HT-29 (cell line): ENCODE measurements at places on chromosomes 13 and 19.

DNA sequence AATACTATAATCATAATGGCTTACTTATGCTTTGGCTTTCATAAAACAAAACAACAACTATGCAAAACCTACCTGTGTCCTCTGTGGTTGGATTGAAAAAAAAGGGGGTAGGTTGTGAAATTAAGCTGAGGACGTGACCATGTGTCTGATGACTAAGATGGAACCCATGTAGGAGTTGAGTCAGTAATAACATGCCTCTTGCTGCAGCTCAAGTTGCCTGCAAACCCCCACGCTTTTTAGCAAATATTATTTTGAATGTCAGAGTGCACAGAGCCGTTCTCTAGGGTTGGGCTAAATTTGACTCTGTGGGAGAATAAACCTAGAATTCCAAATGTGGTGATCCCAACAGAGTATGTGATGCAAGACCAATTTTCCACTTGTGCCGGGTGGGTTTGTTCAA lies 209.3 kb downstream of the KCNRG start:
- DNase-seq: no peak

- no peak for DNase-seq
Observed at GRCh38 chr19:3456925-3457527, 23.3 kb downstream of the SMIM24 start.

GRCh38 chr13:33692531-33692930 lies 125.4 kb upstream of the RFC3 start:
- no peak for DNase-seq

DNA sequence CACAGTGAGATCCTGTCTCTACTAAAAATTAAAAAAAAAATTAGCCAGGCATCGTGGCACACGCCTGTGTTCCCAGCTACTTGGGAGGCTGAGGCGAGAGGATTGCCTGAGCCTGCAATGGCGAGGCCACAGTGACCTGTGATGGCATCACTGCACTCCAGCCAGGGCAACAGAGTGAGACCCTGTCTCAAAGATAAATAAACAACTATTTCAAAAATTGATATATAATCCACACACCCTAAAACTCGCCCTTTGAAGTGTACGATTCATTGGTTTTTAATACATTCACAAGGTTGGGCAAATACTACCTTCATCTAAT lies 12.1 kb upstream of the TICAM1 start:
- DNase-seq: no peak

GRCh38 chr19:10603084-10603872 lies 16.2 kb upstream of the AP1M2 start:
- DNase-seq: no peak

DNA sequence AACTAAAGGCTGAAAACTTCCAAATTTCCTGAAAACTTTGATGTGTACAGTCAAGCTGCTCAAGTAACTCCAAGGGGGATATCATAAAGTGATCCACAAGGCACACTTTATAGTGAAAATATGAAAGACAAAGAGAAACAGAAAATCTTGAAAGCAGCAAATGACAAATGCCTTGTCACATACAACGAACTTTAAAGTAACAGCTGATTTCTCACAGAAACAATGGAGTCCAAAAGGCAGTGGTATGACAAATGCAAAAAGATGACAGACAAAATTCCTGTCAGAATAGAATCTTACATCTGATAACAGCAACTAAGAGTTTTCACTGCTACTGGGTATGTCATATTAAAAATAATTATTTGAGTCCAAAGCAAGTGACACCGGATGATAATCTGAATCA lies 1602.3 kb upstream of the PRR20A start:
- DNase-seq: no peak

GRCh38 chr13:46178143-46178542 lies 3.8 kb downstream of the LCP1 start:
- no peak for DNase-seq

GRCh38 chr13:42101821-42102585 lies 53.6 kb downstream of the DGKH start:
- no peak for DNase-seq

DNA sequence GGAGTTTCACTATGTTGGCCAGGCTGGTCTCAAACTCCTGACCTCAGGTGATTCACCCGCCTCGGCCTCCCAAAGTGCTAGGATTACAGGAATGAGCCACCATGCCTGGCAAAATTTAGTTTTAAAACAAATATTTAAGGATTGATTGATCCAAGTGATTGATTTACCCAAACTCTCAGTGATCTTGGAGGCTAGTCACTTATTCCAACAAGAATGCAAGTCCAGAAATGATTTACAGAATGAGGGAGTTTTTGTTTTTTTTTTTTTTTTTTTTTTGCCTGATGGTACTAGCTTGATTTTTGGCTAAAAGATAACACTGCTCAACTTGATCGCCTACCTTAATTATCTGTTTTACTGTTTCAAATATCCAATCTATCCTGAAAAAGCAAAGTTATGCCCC lies 5.7 kb upstream of the TEX26 start:
- DNase-seq: no peak

- peak; percentile 85 for DNase-seq
Observed at GRCh38 chr13:106533943-106534638, 1.4 kb downstream of the EFNB2 start.

DNA sequence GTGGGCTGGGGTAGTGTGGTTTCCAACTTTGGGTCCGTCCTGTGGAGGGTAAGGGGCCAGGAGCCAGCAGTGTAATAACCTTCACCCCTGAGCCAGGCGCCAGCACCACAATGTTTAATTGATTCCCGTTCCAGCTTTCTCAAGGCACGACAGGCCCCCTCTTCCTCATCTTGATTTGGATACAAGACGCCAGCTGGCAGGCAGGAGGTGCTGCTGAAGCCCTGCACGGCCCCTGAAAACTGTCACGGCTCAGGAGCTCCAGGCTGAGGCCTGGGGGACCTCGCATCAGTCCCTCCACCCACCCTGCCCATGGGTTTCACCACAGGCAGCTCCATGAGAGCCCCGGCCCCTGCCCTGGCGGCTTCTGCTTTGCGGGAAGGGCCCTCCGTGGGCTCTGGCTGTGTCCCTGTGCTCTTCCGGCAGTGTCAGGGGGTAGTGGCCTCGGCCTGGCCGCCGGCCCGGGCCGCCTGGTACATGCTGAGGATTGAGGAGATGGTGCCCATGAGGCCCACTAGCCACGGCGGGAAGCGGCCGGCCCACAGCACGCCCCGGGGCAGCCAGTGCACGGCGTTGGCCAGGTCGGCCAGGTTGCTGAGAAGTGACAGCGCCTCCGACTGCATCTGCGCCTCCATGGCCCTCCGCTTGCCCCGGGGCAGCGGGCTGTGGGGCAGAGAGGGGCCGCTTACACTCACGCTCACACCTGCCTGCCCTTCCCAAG lies 11.9 kb downstream of the PEX11G start:
- no peak for DNase-seq

DNA sequence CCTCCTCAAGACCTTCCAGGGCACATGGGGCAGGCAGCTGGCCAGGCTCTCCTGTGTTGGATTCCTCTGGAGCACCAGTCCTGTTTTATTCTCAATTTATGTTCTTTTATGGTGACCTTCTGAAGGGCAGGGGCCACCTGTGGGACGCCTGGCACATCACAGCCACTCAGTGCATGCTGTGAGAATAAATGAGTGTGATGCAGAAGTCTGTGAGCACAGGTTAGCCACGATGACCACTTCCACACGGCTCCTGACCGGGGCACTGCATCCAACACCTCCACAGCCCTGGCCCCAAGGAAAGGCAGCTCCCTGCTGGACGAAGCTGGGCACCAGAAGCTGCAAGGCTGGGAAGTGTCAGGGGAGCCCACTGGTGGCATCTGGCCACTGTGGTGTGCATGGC lies 122.8 kb downstream of the CRYL1 start:
- no peak for DNase-seq

GRCh38 chr13:71368336-71368735 lies 498.7 kb downstream of the DACH1 start:
- no peak for DNase-seq

DNA sequence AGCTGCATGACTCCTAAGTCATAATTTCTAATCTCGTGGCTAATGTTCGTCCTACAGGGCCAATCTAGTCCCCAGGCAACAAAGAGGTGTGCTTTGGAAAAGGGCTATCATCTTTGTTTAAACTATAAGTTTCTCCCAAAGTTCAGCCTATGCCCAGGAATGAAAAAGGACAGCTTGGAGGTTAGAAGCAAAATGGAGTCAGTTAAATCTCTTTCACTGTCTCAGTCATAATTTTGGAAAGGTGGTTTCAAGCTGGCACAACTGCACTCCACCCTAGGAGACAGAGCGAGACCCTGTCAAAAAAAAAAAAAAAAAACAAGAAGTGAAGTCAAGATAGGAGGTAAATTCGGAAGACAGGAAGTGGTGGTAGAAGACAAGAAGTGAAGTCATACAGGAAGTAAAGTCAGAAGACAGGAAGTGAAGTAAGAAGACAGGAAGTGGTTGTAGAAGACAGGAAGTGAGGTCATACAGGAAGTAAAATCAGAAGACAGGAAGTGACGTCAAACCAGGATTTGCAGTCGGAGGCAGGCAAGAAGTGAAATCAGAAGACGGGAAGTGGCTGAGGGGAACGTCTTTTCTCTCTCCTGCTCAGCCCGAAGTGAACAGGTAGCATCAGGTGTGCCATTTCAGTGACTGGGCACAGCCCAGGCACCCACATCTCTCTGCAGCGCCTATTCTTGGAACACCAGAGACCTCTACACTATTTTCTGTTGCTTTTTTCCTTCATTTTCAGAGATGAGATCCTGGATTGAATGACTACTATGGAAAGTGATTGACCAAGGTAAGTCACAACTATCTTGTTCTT lies 32.2 kb downstream of the GP6 start:
- peak; percentile 74 for DNase-seq

- peak; percentile 86 for DNase-seq
Observed at GRCh38 chr19:49637821-49638738, 1.9 kb downstream of the RRAS start.

DNA sequence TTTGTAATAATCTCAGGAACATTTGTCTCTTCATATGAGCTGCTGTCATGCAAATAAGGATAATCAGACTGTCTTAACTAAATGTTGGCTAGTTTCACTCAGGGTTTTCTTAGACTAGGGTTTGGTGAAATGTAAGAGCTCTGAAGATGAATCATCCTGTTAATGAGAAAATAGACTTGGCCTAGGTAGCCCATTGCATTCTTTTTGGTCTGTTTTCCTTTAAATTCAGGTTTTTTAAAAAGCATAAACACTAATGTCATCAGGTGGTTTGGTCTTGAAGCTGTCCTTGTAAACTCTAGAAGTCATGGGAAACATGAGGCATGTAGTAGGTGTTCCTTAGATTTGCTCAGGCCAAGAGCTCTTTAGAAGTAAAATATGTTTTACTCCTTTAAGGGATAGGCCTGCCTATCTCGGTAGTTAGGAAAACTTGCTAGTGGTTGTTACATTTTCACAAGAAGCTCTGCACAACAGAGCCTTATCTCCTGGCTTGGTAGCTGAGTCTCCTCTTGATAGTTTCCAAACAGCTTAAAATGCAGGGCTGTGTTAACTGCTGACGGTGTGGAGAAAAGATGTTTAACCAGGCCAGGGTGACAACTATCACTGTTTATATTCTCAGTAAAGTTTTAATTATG lies 62.0 kb upstream of the C1QTNF9B start:
- DNase-seq: no peak

- no peak for DNase-seq
Observed at GRCh38 chr13:28655561-28655960, 3.4 kb upstream of the POMP start.

- DNase-seq: no peak
Observed at GRCh38 chr19:40394816-40395210, 4.8 kb upstream of the HIPK4 start.

DNA sequence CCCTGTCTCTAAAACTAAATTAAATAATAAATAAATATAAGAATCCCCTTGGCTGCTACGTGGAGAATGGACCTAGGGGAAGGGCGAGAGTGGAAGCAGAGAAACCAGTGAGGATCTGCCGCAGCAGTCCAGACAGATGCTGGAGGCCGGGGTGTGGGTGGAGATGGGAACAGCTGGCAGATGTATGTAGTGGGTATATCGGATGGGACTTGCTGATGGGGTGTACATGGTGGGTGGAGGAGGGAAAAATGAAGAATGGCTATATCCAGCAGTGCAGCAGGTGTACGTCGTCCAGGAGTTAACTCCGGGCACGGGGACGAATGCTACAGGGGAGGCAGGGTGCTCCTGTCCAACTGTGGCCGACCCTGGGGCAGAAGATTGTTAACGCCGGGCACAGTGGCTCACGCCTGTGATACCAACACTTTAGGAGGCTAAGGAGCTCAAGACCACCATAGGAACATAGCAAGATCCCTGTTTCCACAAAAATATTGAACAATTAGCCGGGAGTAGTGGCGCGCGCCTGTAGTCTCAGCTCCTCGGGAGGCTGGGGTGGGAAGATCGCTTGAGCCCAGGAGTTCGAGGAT lies 654 bp downstream of the CEP89 start:
- DNase-seq: peak; percentile 33

GRCh38 chr13:75704927-75705288 lies 68.8 kb downstream of the LMO7 start:
- DNase-seq: peak; percentile 99

- DNase-seq: no peak
Observed at GRCh38 chr19:54248016-54248601, 5.5 kb upstream of the LILRA6 start.

GRCh38 chr19:1259206-1259875 lies 9.8 kb upstream of the CIRBP start:
- DNase-seq: peak; percentile 72

- no peak for DNase-seq
Observed at GRCh38 chr19:5456841-5457200, 1.6 kb downstream of the ZNRF4 start.

DNA sequence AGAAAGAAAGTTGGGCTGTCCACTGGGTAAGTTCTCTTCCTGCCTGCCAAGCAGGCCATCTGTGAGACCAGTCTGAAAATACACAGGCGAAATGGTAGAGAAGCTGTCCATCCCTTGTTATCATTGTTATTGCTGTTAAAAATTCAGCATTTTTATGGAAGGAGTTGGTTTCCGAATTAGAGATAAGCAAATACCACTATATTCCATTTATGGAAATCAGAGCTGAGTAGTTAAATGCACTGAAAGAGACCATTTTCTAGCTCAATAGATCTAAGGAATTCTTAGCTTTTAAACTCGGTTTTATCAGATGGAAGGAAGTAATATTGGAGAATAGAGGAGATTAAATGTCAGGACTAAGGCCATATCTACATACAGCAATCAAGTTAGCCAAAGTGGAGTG lies 40.7 kb downstream of the MZT1 start:
- DNase-seq: no peak

DNA sequence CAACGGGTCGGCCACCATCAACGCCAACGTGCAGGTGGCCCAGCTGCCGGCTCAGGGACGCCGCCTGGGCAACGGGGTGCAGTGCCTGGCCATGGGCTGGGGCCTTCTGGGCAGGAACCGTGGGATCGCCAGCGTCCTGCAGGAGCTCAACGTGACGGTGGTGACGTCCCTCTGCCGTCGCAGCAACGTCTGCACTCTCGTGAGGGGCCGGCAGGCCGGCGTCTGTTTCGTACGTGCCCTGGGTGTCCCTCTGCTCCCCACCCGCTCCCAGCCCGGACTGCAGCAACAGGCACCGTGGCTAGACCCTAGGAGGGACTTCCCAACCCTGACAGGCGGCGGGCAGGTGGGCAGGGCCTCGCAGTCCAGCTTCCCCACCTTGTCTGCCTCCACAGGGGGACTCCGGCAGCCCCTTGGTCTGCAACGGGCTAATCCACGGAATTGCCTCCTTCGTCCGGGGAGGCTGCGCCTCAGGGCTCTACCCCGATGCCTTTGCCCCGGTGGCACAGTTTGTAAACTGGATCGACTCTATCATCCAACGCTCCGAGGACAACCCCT lies 3.5 kb downstream of the ELANE start:
- no peak for DNase-seq

GRCh38 chr19:33509774-33510173 lies 11.8 kb downstream of the PEPD start:
- no peak for DNase-seq

GRCh38 chr13:19606152-19606551 lies 27.3 kb upstream of the MPHOSPH8 start:
- no peak for DNase-seq

- no peak for DNase-seq
Observed at GRCh38 chr19:1901940-1902404, 3.2 kb upstream of the ADAT3 start.
